ENCODE measurements at places on chromosomes 6 and 20. TPM values are rescaled to one million over a fixed set of nuclear protein-coding genes. Genes with fewer than 3 reads are reported as not detected.

Gene TPD52L1
- total RNA-seq, result 8.9 TPM

Gene BMP7
- total RNA-seq, result not detected

Gene FOXC1
- total RNA-seq, result 0.33 TPM

Gene COL21A1
- 0.50 TPM for total RNA-seq

Gene HRH3
- not detected for total RNA-seq
